Fibroblast of skin of left biceps (primary cell): ENCODE measurements at places on chromosomes 6 and 20.

- DNase-seq, result no peak
These were observed 26.6 kb upstream of the C6orf58 start for GRCh38 chr6:127550403-127550802.

GRCh38 chr20:47727170-47727880 lies 58.0 kb downstream of the SULF2 start:
- DNase-seq, result no peak

GRCh38 chr6:69816569-69816968 lies 19.8 kb upstream of the LMBRD1 start:
- DNase-seq, result no peak

GRCh38 chr20:46999801-47000465 lies 105.3 kb downstream of the EYA2 start:
- no peak for DNase-seq

- DNase-seq, result no peak
These were observed 550.6 kb downstream of the PTPRT start for GRCh38 chr20:42639140-42639539.

DNA sequence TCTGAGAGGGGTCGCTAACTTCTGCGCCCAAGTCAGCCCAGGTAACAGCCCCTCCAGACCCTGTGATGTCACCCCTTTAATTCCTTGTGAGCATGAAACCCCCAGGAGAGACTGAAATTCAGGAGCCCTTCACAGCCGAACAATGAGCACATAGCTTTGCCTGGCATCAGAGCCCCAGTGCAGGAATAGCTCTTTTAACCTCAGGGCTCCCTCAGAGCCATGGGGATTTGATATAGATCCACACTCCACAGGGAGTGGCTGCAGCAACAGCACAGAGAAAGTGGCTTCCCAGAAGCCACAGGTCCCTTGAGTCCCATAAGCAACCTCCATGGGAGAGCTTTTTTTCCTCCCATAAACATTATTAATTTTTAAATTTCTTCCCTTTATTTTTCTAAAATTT lies 150.0 kb upstream of the MARCKS start:
- no peak for DNase-seq

- DNase-seq, result no peak
These were observed 27.5 kb downstream of the LAMA5 start for GRCh38 chr20:62339647-62340062.

DNA sequence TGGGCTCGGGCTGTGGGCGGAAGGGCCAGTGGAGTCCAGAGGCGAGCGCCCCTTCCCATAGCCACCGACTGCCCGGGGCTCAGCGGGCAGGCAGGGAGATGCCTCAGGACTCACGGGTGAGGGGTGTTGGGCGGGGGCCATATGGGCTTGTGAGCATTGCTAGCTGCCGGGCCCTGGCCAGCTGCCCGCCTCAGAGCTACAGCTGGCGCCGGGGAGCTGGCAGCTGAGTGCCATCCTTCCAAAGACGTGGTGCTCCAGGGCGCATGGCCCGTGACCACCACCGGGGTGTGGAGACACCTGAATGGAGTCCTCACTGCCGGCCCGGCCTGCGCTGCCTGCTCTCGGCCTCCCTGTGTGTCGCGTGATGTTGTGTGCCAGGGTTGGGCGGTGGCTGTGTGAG lies 10.6 kb upstream of the RBBP8NL start:
- DNase-seq, result no peak

- DNase-seq, result no peak
These were observed 16.4 kb downstream of the SEC63 start for GRCh38 chr6:107941627-107942026.

- no peak for DNase-seq
These were observed 17.0 kb upstream of the ARG1 start for GRCh38 chr6:131555992-131556391.

DNA sequence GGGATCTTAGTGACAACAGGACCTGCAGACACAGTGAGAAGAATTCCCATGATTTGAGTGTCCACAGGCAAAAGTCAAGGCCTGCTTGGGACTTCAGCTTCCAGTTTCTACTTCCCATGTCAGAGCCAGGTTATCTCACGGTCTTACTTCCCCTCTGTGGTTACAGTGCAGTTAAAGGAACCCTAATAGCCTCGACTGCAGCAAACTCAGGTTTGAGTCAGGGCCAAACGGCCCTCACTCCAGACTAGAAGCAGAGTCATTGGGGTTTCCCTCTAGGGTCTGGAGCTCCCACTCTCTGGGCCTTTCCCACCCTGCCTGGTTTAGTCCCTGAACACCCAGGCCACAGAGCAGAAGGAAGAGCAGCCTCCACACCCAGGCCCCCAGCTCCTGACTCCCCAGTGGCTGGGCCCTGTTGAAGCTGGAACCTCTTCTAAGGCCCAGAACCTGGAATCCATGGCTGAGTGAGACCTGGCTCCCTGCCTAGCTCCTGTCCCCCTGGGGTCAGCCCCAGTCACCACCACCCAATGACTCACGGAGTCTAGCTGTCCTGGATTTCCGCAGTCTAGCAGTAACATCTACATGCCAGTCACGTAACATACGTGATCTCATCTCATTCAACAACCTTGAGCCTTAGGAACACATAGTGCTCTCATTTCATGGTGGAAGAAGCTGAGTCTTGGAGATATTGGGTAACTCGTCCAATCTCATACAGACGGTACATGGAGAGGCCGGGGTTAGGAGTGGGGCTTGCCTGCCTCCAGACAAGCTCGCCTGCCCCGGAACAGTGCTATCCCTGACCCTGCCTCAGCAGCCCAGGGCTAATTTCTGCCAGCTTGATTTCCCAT lies 9.2 kb upstream of the GHRH start:
- no peak for DNase-seq

DNA sequence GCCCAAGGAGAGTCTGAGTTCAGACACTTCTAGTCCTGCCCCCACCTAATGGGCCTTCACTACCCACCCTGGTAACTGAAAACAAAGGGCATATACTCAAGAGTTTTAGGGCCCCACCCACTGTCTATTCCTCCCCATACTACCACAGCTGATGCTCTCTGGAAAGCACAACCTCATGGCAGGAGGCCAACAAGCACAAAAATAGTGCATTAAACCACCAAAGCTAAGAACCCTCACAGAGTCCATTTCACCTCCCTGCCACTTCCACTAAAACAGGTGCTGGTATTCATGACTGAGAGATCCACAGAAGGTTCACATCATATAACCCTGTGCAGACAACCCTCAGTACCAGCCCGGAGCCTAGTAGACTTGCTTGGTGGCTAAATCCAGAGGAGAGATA lies 132.1 kb upstream of the ADGRB3 start:
- DNase-seq, result no peak

- peak; percentile 6 for DNase-seq
These were observed 83.6 kb upstream of the ENPP5 start for GRCh38 chr6:46254331-46254730.

DNA sequence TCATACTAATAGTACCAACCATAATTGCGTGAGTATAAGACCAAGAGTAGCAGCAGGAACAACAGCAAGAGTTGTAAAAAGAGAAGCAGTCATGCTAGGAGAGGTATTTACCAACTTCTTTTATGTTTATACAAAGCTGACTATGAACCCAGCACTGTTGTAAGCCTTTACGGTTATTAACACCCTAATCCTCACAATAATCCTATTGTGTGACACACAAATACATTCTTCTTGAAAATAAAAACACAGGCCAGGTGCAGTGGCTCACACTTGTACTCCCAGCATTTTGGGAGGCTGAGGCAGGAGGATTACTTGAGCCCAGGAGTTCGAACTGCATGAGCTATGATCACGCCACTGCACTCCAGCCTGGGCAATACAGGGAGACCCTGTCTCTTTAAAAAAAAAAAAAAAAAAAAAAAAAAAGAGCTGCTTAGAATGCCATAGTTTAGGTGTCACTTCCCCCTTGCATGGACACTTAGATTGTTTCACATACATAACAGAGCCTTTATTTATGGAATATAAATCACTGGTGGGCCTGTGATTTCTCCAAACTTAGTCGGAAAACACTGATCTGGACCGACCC lies 20.2 kb downstream of the HCK start:
- DNase-seq, result no peak

- DNase-seq, result no peak
These were observed 54.4 kb downstream of the GOPC start for GRCh38 chr6:117547688-117548621.

GRCh38 chr20:408843-409696 lies 971 bp downstream of the RBCK1 start:
- no peak for DNase-seq

- DNase-seq, result no peak
These were observed 10.7 kb downstream of the GNAS start for GRCh38 chr20:58863044-58863790.

DNA sequence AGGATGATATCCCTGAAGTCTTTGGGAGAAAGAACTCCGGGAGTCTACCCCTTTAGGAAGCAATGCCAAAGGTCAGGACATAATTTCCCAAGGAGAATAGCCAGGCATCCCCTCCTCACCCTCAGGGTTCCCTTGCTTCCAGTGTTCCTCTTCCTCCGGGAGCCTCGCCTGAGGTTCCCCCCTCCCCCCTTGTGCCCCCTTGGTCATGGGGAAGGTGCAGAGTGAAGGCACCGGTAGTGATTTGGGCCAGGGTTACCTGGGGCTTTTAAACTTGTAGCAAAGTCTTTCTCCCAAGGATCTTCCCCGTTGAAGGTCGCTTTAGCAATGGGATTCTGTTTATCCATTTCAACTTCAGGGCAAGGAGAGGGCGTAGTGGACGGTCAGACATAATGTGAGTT lies 1.2 kb downstream of the ISM1 start:
- DNase-seq, result no peak

DNA sequence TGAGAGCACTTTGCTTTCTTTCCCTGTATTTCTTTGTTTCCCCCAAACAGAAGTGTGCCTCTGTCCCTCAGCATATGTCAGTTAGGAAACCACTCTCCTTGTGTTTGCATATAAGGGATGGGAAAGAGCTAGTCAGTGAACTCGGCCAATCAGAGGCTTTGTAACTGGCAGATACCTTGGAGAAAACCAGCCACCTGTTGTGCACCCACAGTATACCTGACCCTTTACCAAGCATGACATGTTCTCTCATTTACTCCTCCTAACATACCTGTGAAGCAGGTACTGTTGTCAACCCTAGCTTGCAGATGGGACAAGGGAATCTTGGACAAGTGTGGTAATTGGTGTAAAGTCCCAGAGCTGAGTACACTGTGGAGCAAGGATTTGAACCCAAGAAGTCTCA lies 96.1 kb upstream of the FAM8A1 start:
- DNase-seq, result no peak

DNA sequence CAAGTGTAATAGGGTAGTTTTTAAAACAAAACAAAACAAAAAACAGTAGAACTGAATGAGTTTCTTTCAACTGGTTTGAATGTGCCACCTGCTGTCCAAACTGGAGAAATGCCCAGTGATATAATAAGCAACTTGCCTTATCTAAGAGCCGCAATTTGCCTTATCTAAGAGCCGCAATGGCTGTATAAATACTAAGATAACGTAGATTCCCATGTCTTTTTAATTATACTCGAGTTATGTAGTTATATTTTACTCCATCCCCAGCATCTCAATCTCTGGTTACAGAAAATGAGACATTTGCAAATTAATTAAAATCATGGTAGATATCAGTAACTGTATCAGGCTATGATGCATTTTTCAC lies 67.2 kb downstream of the RPP40 start:
- peak; percentile 17 for DNase-seq

- DNase-seq, result no peak
These were observed 12.6 kb upstream of the IRF4 start for GRCh38 chr6:378958-379409.

DNA sequence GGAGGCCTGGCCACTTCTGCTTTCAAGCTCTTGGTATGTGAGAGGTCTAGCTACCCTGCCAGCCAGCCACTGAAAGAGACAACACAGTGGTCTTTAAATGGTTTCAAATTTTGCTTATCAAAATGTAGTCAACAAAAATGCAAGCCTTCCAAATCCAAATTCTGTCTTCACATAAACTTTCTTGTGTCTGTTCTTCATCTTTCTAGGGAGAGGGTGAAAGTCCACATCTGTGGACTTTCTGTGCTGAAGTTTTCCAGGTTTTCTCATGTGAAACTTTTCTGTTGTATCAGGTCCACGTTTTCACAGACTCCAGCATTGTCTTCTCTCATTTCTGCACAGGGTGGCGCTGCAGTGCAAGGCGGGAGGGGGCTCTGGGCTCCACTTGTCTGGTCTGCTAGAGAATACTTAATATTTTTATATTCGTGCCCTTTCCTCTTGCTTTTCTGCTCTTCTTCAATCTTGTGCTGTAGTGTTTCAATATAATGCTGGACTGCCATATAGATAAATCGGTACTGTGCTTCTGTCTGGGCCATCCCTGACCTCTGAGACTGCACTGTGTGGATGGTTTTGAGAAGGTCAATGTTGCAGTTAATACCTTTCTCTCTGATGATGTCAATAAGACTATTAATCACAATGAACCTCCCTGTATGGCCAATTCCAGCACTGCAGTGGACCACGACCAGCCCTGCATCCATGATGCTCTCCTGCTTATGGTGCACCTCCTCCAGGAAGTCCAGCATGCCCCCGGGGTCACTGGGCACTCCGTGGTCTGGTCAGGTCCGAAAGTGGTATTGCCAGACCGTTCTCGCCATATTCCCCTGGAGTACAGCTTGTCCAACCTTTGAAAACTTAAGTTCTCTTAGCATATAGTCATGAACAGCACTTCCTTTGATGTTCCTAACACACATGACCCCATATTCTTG lies 161.6 kb upstream of the TNFAIP3 start:
- no peak for DNase-seq

GRCh38 chr20:34189572-34190163 lies 51.6 kb upstream of the ASIP start:
- no peak for DNase-seq

- DNase-seq, result no peak
These were observed 4.2 kb downstream of the SRSF3 start for GRCh38 chr6:36598326-36598725.

DNA sequence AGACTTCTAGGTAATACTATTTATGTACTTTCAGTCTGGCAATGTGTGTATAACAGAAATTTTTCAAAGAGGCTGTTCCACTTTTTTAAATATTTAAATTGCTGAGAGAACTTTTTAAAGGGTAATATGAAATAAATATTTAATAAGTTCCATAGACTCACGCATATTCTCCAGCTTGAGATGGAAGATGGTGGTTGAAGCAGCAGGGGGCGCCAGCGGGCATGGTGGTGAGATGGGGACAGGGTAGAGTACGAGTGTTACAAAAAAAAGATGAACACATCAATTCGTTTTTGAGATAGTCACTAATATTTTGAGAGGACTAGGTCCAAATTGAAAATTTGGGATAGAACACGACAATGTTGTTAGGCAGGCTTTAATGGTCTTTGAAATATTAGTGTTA lies 68.4 kb downstream of the RSPO3 start:
- DNase-seq, result no peak
